ENCODE measurements at places on chromosomes 12 and 14.

GRCh38 chr12:5756338-5756842 lies 188.7 kb downstream of the ANO2 start:
- no peak for DNase-seq

DNA sequence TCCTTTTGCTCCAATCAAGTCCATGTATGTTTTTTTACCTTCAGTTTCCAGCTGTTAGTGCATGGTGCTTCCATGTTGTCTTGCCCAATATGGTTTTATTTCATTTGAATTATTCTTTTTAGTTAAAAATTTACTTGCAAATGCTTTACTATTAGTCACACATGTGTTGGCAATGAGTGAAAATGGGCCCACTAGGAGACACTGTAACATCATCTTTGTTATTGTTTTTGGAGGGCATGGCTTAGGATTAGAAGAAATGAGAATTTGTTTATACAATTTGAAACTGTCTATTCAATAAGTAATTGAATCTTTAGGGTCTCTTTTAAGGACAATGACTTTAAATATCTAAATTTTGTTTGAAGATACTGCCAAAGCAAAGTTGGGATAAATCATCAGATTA lies 133.7 kb downstream of the BRMS1L start:
- DNase-seq, result no peak

GRCh38 chr12:2291182-2291832 lies 238.5 kb downstream of the CACNA1C start:
- DNase-seq, result no peak

- no peak for DNase-seq
These were observed 8.0 kb upstream of the C1R start for GRCh38 chr12:7100239-7100638.

GRCh38 chr14:51593397-51593796 lies 58.3 kb upstream of the FRMD6 start:
- no peak for DNase-seq

DNA sequence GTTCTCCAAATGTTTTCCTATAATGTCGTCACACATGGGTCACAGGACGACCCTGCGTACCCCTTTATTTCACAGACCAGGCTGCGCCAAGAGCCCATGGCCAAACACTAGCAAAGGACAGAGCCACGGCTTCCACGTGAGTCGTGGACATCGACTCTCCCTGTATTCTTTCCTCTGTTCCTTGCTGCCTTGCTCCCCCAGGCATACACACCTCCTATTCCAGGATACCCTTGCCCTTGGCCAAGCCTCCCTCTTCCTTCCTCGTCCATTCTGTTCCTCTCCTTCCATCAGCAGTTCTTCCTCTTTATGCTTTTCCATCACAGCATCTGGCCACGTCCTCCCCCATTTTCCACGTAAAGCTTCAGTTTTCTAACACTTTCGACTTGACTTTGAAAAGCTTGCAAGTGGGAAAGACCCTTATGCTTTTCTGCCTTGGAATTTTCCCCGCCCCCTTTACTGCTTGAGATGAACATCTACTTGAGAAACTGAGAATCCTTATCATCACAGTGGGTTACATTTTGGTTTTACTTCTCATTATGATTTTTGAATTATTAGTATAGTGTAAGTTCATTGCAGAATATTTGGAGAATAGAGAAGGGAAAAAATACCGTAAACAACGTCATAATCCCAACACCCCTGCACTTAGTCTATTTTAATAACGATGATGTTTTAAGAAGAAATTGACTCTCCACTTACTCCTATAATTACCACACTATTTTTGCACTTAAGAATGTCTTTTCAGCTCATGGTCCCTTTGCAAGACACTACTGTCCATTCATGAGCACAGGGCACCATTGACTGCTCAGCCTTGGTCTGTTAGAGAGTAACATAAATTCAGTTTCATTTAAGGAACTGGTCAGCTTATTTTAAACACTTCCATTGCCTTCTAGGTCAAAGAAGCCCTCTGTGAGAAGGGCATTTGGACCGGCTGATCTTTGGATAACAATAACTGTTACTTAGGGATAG lies 15.8 kb upstream of the NINJ2 start:
- DNase-seq, result no peak
